ENCODE measurements at places on chromosomes 13 and 19.

GRCh38 chr13:52085421-52085820 is 43.5 kb downstream of the NEK5 start:
- no peak for DNase-seq

DNA sequence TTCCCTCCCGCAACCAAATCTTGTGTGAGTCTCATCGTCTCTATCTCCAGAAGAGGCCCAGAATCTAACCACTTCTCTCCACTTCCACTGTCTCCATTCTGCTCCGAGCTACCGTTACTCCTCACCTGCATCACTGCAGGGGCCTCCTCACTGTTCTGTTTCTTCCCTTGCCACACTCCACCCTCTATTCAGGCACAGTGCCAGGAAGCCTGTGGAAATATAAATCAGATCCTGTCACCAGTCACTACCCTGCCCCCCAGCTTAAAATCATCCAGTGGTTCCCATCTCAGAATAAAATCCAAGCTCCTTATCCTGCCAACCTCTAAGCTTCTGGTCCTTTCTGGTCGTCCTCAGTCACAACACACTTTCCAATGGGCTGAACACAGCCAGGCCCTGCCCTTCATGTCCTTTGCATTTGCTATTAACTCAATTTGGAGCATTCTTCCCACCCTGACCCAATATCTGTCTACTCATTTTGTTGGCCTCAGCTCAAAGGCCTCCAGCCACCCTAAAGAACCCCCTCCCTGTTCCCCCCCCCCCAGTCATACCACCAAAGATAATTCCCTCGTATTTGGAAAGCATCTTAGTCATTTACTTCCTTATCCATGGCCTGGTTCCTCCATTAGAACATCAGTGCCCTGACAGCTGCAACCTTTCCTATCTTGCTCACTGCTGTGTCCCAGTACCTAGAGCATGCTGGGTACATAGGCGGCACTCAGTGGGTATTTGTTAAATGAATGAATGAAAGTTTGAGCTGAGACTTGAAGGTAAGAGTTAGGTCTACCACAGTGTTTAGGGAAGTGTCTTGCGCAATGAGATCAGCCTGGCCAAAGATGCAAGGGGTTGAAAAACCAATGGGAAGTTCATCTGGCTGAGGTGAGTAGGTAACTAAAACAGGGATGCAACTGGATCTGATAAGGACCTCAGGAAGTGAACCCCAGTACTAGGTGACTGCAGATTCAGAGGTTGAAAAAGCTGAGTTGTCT is 24.4 kb downstream of the ZNF175 start:
- no peak for DNase-seq

GRCh38 chr13:39106216-39107005 is 68.2 kb downstream of the NHLRC3 start:
- DNase-seq: peak; percentile 69

- DNase-seq: no peak
Measured at GRCh38 chr19:18876865-18877264, 19.1 kb downstream of the CERS1 start.

- no peak for DNase-seq
Measured at GRCh38 chr19:20968092-20968491, 45.0 kb downstream of the ZNF85 start.

- no peak for DNase-seq
Measured at GRCh38 chr13:57673197-57673596, 41.7 kb downstream of the PCDH17 start.

- DNase-seq: peak; percentile 24
Measured at GRCh38 chr13:59906413-59907049, 257.2 kb downstream of the DIAPH3 start.

GRCh38 chr13:102441085-102441484 is 39.2 kb upstream of the FGF14 start:
- no peak for DNase-seq

DNA sequence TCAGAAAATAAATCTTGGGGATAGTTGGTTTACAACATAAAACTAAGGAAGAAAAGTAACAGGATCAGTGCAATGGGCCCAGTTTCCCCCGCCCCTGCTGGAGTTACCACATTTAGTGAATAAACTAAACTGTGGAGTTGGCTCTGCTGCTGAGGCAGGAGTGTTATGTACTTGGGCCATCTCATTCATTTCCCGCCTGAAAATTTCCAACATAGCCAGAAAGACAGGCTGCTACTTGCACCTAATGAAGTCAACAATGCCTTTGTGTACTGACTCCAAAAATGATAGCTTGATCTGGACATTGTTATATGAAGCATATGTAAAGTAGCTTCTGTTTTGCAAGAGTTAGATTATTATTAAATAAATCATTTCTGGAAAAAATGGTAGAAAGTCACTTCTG is 7.9 kb upstream of the RNASEH2B start:
- no peak for DNase-seq

- DNase-seq: peak; percentile 28
Measured at GRCh38 chr13:29956853-29957252, 106.4 kb upstream of the UBL3 start.

DNA sequence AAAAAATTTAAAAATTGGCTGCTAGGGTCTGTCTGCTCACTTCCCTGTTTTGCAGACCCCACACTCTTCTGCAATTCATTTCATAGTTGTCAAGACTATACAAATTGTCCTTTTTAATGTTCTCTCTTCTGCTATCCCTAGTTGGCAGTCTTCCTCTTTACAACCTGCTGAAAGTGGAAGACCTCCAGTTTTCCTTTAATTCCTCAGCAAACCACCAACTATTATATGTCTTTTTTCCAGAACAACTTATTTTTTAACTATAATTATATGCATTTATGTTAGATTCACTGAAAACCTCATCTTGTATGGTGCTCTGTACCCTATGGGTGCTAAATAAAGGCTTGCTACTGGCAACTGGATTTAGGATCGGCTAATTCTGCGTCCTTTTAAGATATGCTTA is 1.1 kb upstream of the PHF11 start:
- peak; percentile 9 for DNase-seq

DNA sequence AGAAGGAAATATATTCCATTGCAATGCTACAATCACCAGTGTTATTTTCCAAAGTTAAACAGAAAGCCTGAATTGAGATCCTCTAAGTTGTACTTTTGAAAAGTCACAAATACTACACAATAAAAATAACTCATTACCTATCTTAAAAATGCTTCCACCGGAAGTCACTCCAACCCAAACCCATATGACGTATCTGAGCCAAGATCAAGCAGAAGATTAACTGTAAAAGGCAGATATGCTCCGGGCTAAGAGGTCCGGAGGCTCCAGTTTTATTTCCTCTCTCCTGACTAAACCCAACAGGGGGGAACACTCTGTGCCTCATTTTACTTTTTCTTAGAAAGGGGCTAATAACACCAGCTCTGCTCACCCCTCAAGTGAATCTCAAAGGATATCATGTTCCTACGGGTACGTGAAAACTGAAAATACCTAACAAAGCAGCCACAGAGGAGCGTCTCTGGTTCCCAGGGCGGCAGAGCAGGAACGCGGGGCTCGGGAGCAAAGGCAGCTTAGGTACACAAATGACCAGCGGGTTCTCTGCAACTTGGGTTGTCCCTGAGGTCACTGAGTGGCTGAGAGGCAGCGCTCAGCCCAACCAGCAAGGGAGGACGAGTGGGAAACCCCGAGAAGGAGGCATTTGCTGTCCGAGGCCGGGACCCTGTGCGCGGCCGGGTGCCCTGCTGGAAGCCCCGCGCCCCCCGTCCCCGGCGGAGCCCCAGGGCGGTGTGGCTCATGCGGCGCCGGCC is 750 bp downstream of the RAB20 start:
- DNase-seq: no peak

GRCh38 chr13:66659701-66660467 is 570.3 kb downstream of the PCDH9 start:
- DNase-seq: no peak

- no peak for DNase-seq
Measured at GRCh38 chr19:13195678-13196077, 45.5 kb downstream of the IER2 start.

- no peak for DNase-seq
Measured at GRCh38 chr19:7505288-7505681, 10.6 kb upstream of the ZNF358 start.

GRCh38 chr13:112443191-112443994 is 67.2 kb downstream of the SPACA7 start:
- peak; percentile 39 for DNase-seq

DNA sequence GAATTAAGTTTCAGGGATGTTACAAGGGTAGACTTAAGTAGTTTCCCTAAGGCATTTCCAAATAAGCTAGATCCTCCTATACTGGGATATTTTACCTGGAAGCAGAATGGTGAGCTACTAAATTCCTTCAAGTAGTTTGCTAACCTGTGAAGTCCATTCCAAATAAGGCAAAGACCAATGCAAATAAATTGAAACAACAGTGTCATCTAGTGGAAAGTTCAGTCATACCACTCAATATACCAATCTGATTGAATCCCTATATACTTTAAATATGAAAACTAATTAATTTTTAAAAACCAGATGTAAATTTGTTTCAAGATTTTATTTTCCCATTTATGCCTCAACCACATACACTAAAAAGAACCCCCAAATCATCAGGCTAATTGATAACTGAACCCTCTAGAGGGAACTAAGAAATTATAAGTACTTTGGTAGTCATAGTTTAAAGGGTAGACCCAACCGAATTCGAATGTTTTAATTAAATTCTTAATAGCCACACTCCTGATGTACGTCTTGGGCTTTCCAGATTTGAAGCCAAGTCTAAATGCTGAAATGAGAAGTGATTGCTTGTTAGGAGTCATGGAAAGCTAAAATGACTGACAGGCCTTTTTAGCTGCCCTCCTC is 223.7 kb downstream of the TBC1D4 start:
- DNase-seq: peak; percentile 43

DNA sequence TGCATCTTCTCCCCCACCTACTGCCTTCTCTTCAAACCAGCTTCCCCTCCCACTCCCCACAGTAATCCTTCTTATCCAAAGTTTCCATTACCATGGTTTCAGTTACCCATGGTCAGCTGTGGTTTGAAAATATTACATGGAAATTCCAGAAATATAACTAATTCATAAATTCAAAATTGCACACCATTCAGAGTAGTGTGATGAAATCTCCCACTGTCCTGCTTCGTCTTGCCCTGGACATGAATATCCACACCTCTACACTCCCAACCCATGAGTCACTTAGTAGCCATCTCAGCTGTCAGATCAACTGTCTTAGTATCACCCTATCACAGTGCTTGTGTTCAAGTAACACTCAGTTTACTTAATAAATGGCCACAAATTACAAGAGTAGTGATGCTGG is 3.8 kb upstream of the KCTD12 start:
- no peak for DNase-seq

DNA sequence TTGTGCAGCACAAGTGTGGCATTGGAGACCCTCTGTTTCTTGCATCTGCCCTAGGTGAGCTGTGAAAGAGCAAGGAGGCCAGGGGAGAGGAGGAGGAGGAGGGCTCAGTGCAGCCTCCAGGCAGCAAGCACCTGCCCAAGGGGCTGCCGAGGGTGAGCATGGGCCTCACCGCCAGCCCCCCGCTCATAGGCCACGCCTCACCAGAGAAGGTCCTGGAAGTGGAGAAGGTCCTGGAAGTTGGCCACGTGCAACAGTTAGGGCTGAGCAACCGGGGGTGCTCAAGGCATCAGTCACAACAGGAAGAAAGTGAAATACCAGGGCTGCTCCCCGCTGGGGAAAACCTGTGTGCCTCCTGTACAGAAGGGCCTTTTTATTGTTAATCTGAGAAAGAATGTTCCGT is 168.9 kb downstream of the TEX29 start:
- no peak for DNase-seq

DNA sequence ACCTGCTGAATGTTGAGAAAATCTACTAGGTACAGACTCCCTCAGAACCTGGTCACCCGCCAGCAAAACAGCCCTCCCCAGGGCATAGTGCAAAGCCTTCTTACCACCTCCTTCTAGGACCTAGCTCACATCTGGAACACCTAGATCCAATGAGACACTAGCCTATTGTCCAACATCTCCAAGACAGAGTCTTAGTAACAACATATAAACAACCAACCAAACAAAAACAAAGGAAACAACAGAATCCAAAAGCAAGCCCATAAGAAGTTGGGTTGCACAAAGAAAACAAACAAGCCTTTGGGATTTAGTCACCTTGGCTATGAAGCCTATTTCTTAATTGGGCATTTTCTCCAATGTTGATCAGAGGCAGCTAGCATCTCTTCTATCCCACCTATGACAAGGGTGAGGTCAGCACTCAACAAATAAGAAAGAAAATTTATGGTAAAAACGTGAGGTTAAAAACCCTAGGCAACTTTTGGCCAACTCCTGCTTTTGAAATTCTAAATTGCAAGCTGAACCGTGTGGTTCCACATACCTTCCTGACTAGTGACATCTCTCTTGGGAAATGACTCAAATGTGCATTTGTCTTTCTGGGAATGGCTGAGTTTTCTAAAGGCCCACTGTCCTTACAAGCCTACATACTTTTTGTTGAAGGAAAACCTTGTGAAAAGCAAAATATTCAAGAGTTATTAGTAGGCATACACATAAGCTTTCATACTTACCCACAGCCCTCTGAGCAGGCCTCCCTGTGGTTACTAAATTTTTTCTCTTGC is 66.7 kb downstream of the FAM216B start:
- no peak for DNase-seq

DNA sequence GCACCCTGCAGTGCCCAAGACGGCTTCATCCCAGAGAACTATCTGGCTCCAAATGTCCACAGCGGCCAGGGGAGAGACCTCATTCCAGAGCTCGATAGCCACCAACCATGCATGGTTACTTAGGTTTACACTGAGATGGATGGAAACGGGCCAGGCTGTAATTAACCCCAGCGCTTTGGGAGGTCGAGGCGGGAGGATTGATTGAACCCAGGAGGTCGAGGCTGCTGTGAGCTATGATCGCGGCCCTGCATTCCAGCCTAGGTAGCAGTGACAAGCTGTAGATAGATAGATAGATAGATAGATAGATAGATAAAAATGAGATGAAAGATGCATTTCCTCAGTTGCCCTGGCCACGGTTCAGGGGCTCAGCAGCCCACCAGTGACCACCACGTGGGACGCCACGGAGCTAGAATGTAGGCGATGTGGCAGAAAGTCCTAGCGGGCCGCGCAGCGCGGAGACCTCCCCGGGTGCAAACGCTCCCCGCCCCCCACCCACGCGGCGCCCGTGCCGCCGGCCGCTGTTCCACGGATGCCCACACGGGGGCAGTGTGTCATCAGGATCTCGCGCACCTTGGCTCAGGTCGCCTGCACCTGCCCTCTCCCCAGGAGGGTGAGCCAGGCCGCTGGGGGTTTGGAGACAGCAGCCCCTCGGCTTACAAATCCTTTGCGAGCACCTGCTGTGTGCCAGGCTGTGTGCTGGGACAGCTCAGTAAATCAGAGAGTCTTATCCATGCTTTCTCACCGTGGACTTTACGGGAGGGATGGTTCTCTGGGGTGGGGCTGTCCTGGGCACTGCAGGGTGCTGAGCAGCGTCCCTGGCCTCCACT is 13.5 kb upstream of the TLE5 start:
- DNase-seq: peak; percentile 59

- DNase-seq: no peak
Measured at GRCh38 chr19:47762615-47763308, 15.7 kb upstream of the SELENOW start.

- peak; percentile 78 for DNase-seq
Measured at GRCh38 chr19:47239610-47240296, 8.8 kb upstream of the BBC3 start.

GRCh38 chr19:16283210-16284061 is 41.2 kb upstream of the KLF2 start:
- peak; percentile 76 for DNase-seq

GRCh38 chr19:29524201-29524911 is 1.4 kb upstream of the VSTM2B start:
- DNase-seq: no peak

GRCh38 chr13:110509971-110510786 is 51.3 kb downstream of the RAB20 start:
- peak; percentile 31 for DNase-seq

Data from NCI-H1092 treated with DMSO at 0.1 percent for 48 hours (cell line).